Fibroblast of skin of left biceps (primary cell): ENCODE measurements at places on chromosomes 3 and 15.

GRCh38 chr3:31157047-31157694, 262.7 kb upstream of the GADL1 start:
- no peak for DNase-seq

- DNase-seq: no peak
These were observed 13.1 kb upstream of the DYNC1LI1 start for GRCh38 chr3:32583708-32584107.

DNA sequence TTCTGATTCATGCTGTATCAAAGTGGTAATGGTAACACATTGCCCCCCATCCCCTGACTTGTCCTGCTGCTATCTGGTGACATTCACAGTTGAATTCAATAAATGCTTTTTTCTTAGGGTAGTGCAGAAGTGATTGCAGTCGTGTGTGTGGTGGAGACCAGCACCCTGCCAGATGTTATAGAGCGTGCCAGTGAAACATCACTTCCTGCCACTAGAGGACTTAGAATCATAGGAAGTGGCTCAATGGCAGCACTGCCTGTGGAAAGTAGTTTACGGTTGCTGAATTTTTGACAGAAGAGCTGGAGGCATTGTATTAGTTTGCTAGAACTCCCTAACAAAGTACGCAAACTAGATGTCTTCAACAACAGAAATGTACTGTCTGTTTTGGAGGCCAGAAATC, 37.4 kb upstream of the P2RY12 start:
- DNase-seq: no peak

DNA sequence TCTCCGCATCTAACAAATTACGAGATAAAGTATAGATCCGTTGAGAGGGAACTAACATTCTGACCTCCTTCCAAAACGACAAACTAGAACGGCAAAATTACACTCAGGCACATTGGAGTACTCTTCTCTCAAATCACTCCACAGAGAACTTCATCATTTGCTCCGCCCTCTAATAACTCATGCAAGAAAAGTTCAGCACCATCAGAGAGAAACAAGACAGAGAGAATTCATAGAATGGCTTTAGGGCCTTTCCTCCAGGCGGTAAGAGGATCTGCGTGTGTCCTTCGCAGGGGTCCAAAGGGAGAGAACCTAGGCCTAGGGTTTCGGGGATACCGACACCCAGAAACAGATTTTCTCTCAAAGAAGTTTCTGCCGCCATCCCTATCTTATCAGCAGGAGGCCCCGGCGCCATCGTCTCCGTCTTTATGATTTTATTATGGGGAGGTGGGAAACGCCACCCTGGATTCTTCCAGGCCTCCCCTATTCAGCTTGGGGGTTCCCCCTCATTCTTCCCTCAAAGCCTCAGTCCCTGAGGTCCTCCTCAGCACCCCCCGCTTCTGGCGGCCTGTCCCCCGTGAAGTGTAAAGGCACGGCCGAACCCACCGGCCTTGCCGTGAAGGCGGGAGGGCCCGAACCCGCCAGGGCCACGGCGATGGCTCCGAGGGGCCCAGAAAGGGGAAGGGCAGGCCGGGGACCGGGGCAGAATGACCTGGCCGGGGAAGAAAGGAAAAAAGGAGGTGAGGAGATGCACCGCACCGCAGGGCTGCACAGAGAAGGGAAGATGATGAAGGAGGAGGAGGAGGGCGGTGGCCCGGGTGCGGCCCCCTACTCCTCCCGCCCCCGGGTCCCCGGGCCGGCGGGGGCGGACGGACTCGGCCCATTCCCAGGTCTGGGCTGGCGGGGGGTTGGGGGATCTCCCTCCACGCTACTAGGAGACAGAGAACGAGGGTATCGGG, 768 bp downstream of the UBXN7 start:
- peak; percentile 23 for DNase-seq

DNA sequence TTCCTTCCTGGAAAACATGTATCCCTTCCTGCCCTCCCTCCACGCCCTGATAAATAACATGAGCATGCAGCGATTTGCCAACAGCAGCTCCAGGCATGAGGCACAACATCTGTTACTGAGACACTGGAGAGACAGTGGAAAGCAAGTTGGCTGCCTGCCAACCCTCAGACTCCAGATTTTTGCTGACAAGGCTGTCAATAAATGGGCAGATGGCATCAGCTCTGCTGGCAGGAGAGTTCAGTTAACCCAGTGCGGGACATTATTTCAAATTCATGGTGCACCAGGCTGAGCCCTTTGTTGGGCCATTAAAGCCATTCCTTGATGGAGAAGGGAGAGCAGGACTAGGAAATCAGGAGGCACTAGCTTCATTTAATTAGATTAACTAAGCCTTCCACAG, 293.3 kb downstream of the MEX3B start:
- DNase-seq: peak; percentile 78

DNA sequence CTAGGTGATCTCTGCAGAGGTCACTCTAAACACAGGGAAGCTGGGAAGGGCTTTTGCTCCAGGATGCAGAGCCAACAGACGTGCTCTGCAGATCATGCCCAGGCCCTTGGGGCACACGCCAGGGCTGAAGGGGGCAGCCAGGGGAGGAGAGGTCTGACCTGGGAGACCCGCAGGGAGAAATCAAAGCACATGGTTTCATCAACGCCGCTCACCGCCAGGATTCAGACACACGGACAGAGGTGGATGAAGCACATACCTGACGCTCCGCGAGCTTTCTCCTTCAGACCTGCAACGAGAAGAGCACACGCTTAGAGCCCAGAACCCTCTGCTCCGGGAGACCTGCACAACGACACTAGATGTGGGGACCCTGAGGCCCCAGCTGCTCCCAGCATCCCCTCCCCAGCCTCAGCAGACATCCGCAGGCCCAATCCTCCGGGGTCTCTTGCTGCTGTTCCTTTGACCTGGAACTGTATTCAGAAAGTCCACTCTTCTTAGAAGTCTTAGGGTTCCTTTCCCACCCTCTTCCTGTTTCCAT, 90.7 kb upstream of the IQSEC1 start:
- no peak for DNase-seq

DNA sequence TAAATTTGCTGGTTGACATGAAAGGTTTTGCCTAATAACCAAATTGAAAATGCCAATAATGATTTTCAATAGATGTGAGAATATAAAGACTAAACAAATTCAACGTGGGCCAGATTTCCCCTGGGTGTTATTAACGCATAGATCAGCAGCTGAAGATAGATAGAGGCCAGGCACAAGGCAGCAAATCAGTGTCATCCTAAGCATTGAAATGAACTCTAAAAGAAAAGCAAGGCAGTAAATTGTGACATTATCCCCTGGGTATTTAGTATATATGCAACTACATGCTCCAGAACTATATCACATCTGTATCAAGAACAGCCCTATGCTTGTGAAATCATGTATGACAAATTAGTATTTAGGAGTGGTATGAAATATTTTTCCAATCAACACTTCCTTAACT, 167.1 kb upstream of the EPHA3 start:
- no peak for DNase-seq

- no peak for DNase-seq
These were observed 2.9 kb upstream of the ZNF710 start for GRCh38 chr15:89998141-89998661.

DNA sequence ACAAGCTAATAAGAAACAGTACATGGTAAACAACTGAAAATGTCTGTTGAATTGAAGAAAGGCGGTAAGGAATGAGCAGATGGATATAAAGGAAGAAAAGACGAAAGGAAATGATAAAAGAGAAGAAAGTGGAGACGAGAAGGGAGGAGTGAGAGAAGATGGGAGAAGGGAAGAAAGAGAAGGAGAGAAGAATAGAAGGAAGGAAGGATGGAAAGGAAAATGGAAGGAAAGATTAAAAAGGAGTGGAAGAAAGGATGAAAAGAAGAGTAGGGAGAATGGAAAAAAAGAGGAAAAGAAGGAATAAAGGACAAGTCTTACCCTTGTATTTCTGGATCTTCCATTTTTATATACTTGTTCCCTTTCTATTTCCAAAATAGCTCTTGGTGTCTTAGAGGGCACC, 17.7 kb downstream of the CPNE4 start:
- DNase-seq: no peak

DNA sequence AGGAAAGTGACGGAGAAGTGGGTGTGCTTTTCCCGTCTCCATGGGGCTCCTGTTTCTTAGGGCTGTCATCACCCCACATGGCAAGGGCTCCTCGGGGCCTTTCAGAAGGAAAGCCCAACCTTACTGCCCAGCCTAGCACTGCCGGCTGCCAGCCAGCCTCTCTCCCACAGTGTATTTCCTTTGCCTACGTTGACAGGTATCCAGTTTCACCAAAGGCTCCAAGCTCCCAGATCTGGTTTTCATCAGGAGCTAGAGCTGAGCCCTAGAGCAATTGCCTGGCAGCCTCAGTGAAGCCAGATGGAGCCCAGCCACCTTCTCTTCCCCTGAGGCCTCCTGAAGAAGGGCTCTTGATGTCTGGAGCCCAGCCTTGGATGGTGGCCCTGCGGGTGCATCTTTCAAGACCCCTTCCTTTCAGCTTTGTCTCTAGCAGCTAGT, 20.2 kb downstream of the CRABP1 start:
- DNase-seq: peak; percentile 9

DNA sequence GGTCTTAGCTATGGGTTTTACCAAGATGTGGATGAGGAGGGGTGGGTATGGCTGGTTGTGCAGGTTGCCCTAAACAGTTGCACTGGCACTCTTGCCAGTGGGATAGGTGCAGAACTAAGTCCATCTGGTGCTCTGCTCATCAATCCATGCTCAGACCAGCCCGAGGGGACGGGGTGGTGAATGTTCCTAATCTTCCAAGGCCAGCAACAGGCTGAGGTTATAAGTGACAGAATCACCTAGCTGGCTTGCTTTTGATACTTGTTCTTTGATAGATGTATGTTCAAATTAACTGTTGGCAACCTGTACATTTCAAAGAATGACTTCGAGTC, 53.5 kb upstream of the CCR2 start:
- DNase-seq: no peak

DNA sequence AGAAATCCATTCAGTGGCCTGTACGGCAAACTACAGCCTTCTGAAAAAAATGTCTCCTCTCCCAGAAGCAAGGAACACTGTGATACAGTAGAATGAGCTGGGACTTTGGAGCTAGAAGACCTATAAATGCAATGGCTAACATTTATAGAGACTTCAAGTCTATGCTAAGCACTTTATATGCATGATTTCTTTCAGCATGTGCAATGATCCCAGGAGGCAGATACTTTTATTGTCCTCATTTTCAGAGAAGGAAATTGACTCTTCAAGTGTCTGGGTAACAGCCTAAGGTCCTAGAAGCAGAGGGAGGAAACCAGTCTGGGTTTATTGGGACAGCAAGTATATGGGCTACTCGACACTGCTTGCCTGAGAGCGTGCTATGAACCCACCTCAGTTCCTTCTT, 140.9 kb downstream of the ALDH1A2 start:
- no peak for DNase-seq

DNA sequence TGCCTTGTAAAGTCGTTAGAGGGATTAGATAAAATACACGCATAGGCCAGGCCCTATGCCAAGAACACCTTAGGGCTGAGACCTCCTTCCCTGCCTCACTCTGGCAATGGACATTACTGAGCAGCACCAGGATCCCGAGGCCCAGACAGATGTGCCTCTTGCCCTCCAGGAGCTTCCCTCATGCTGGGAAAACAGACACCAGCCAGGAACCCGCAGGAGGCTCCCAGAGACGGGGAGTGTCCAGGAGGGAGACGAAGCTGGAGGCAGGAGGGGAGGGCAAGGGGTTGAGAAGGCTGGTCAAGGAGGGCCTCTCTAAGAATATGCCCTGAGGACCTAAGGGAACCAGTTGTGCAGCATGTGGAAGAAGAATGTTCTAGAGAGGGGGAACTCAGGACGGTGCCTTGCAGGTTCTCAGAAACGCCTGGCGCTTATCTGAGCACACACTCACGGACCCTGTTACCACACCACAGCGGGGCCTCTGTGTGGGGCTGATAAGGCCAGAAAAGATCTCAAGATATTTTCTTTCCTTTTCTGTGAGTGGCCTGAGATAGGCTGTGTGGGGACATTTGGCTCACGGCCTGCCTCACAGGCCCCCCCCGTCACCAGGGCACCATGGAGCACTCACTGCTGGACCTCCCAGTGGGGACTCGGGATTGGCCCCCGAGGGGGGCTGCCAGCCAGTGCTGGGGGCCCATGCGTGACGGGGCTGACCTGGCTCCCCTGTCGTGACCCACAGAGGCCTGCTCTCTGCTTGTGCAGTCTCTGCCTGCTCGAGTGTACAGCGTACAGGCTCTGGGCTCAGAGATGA, 22.0 kb upstream of the CYP11A1 start:
- DNase-seq: no peak

GRCh38 chr3:149898771-149899170, 71.9 kb downstream of the PFN2 start:
- peak; percentile 23 for DNase-seq

DNA sequence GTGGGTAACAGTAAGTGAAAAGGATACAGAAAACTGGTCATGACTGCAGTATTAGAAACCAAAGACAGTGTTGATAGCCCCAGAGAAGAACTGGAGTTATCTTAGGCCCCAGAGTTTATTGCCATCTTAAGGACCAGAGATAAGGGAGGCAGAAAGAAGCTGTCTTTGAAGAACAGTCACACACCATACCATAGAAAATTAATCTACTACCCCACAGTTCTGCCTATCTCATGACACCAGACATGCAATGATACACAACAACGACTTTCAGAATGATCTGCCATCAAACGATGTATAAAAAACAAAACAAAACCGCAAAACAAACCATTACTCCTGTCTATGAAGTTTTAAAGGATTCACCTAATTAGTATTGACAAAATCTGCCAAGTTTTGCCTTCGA, 9.6 kb downstream of the CPOX start:
- no peak for DNase-seq

DNA sequence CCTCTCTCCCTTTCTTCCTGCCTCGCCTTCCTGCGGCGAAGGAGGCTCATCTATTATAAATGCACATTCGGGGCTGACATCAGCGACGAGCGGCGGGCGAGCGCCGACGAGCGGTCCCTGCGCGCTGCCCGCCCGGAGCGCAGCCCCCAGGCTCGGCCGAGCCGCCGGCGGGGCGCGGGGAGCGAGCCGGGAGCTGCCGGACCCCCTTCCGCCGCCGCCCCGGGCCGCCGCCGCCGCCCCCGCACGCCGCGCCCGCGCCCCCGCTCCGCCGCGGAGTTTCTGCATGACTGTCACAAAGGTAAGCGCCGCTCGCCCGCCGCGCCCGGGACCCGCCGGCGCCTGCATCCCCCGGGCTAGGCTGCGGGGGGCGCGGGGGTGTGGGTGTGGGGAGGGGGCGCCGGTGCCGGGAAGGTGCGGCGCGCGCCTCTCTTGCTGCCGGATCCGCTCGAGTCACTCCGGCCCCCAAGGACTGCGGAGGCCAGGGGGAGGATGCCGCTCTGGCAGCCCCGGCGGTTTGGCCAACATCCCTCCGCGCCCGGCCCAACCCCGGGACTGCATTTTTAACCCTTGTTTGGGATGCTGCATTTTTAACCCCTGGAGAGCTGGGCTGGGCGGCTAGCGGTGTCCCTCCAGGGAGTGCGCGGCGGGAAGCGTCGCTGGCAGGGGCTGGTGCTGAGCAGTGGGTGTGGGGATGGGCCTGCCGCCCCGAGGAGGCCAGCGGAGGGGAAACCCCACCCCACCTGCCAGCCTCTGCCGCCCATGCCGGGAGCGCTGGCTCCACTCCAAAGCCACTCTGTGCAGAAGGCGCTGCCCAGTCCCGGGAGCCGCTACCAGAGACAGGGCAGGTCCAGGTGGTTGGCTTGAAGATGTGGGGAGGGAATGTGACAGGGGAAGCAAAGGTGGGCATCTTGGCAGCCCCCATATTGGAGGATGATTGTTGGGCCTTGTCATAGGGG, at the start of gene CORO2B:
Gene CORO2B, plus strand, starts transcription at position 14 of the 956 bp plus-strand sequence. Its CDS starts 270 bp downstream, at position 284.
- DNase-seq: no peak

- DNase-seq: no peak
These were observed 206.6 kb downstream of the SHQ1 start for GRCh38 chr3:72641684-72642083.
